ENCODE measurements at places on chromosomes 13 and 19. TPM values are rescaled to one million over a fixed set of nuclear protein-coding genes. Genes with fewer than 3 reads are reported as not detected.
A peak's percentile ranks its signal among the peaks of the same experiment; 100 is the strongest.

CBARP gene
- total RNA-seq = 10.4 TPM

CGB7 gene
- not detected for total RNA-seq

DNA sequence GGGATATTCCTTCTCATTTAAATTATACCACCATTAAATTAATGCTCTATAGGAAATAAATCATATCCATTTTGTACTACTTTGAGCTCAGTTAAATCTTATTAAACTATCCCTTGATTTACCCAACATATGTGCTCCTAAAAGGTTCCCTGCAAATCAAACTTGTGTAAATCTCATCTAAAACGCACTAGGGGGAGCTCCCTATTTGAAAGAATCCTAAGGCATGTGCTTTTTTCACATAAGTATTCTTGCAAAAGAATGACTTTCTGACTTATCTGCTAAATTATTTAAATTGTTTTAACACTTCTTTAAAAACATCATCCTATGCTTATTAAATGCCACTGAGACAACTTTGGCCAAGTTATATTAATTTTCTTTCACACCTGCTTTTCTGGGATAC, 7.9 kb downstream of the INTS6 start:
- no peak for DNase-seq

DNA sequence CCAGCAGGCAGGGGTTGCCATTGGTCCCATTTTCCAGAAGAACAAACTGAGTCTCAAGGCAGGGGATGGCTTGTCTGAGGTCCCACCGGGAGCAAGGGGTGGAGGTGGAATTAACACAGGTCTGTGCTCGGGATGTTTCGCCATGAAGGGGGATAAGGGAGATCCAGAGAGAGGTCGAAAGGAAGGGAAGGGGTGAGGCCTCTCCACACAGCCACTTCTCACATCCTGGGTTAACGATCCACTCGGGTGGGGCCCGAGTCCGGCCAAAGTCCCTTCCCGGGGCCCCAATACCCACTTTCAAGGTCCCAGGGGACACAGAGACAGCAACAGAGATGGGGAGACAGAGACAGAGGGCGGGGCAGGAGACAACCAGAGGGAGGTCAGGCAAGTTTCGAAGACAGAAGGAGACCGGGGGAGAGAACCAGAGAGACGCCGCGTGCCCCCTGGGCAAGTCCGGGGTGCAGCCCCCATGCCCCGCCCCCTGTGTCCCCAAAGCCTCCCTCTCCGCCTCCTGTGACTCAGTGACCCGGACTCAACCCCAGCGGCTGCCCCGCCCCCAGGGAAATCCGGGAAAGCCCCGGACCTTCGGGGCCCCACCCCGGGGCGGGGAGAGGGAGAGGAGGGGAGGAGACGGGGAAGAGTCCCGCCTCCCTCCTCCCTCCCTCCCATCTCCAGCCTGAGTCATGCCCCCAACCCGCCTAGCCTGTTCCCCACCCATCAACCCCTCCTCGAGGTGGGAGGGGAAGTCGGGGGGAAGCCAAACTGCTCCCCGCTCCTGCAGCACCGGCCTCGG, 1.4 kb upstream of the BCL3 start:
- peak; percentile 59 for DNase-seq

MCEMP1 gene
- total RNA-seq = not detected

DNA sequence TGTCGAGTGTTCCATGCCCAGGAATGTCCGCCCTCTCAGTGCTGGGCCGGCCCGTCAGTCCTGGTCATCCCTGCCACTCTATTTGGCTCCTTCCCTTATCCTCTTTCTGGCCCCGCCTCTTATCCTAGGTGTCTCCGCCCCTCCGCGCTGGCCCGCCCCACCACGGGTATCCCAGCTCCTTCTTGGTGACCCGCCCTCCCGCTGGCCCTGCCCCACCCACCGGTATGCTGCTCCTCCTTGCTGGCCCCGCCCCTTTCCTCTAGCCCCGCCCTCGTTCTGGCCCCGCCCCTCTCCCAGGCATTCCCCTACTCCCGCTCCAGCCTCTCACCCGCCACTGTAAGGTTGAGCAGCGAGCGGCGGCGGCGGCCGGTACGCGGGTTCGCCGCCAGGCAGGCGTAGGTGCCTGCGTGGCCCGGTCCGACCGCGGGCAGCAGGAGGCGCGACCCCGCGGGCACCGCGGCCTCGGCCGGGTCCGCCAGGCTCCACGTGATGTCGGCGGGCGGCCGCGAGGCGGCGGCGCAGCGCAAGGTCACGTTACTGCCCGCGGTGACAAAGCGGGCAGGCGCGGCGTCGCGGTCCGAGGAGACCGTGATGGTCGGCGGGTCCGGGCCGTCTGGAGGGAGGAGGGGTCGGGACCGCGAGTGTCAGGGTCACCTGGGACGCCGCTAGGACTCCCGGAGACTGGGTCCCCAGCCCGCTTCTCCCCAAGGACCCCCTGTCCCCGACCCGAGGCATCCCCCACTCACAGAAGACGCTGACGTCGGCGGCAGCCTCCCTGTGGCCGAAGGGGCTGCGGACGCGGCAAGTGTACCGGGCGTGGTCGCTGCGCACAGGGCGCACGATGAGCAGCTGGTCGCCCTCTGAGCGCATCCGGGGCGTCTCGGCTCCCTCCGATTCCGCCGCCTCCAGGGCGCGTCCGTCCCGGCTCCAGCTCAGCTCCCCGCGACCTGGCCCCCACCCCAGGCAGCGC, 2.0 kb downstream of the VSIG10L start:
- peak; percentile 99 for DNase-seq

DNA sequence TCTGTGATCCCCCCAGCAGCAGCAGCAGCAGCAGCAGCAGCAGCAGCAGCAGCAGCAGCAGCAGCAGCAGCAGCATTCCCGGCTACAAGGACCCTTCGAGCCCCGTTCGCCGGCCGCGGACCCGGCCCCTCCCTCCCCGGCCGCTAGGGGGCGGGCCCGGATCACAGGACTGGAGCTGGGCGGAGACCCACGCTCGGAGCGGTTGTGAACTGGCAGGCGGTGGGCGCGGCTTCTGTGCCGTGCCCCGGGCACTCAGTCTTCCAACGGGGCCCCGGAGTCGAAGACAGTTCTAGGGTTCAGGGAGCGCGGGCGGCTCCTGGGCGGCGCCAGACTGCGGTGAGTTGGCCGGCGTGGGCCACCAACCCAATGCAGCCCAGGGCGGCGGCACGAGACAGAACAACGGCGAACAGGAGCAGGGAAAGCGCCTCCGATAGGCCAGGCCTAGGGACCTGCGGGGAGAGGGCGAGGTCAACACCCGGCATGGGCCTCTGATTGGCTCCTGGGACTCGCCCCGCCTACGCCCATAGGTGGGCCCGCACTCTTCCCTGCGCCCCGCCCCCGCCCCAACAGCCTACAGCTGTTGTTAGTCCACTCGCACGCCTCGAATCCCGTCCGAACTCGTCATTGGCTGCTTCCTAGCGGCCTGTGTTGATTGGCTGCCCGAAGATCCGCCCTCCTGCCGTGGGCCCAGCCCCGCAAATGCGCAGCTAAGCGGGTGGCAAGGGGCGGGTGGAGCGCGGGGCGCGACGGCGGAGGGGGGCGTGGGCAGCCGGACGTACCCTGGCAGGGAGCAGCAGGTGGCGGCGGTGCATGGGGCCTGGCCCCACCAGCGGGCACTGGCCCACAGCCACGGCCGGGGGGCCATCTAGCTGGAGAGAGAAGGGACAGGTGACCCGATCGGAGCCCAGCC, 1.4 kb upstream of the SIX5 start:
- DNase-seq = peak; percentile 96

GRCh38 chr13:94494026-94494425, 14.5 kb upstream of the DCT start:
- no peak for DNase-seq

- no peak for DNase-seq
Observed at GRCh38 chr13:52929846-52930245, 81.4 kb upstream of the PCDH8 start.

DNA sequence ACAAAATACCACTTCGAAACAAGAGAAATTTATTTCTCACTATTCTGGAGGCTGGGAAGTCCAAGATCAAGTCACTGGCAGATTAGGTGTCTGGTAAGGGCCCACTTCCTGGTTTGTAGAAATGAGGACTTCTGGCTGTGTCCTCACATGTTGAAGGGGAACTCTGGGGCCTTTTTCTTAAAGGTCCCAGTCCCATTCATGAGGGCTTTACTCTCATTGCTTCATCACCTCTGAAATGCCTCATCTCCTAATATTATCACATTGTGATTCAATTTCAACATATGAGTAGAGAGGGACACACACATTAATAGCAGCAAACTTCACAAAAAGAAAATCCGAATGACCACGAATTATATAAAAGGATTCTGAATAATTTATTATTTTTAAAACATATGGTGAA, 21.6 kb upstream of the SIGLEC14 start:
- DNase-seq = no peak

- no peak for DNase-seq
Observed at GRCh38 chr13:114128348-114128623, 4.1 kb downstream of the RASA3 start.

GRCh38 chr19:49378512-49378911, 9.5 kb upstream of the KASH5 start:
- no peak for DNase-seq

C5AR1 gene
- total RNA-seq = 0.56 TPM

GRCh38 chr13:50677258-50677657, 166.2 kb downstream of the DLEU7 start:
- no peak for DNase-seq

TRAPPC2B gene
- 13.0 TPM for total RNA-seq

GRCh38 chr13:33178209-33178840, 107.2 kb downstream of the STARD13 start:
- DNase-seq = no peak

GRCh38 chr13:112161521-112162301, 94.8 kb downstream of the SOX1 start:
- peak; percentile 25 for DNase-seq

- peak; percentile 8 for DNase-seq
Observed at GRCh38 chr13:59261928-59262488, 901.7 kb downstream of the DIAPH3 start.

ZFP82 gene
- 11.5 TPM for total RNA-seq

GRCh38 chr19:37999309-38000213, 92.6 kb downstream of the SIPA1L3 start:
- DNase-seq = no peak

DNA sequence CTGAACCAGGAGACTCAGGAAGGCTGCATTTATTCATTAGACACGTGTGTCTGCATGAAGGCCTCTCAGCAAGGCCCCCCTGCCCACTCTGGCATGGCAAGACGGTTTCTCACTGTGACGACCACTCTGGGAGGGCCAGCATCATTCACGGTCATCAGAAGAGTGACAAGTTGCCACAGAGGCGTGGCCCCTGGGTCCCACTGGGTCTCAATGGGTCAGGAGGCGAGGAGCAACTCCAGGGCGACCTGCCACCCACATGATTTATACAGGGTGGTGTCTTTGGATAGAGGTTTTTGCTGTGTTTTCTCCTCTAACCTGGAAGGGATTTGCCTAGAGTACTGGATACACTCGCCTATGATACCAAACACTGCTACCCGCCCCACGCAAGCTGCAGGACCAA, 60.7 kb downstream of the KLF2 start:
- DNase-seq = no peak

GRCh38 chr19:43674596-43674995, 4.6 kb upstream of the PLAUR start:
- no peak for DNase-seq

DNA sequence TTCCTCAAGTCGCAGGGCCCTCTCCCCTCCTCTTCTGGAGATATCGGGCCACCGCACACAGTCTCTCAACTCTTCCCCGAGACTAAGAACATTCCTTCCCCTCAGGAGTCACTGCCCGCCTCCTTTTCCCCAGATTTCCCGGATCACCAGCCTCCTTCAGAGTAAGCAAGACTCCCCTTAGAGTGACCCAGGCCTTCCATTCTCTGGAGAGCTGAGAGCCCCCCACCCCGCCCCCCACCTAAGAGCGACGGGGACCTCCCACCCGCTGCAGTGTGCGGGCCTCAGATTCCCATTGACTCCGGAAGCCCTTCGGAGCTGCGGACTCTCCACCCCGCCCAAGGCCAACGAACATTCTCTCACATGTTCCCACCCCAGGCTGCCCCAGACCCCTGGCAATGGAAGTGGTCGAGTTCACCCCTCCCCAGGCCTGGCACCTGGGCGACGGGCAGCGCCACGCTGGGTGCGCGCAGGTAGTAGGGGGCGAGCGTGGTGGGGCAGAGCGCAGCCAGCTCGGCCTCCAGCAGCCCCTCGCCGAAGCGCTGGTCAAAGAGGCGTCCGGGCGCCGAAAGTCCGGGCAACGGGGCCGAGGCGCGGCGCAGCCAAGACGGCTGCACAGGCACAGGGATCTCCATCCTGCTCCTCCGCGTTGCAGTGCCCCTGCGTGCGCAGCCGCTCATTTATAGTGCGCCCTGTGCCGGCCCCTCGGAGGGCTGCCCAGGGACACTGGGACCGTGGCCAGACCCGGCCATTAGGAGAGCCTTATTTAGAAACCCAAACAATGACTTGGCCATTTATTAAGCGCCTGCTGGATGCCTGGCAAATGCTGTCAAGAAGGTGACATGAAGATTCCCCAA, at the start of gene HSPB6:
Gene HSPB6, minus strand, starts transcription at position 653 of the 854 bp plus-strand sequence. Its CDS starts 21 bp downstream, at position 632.
- DNase-seq = peak; percentile 37

DNA sequence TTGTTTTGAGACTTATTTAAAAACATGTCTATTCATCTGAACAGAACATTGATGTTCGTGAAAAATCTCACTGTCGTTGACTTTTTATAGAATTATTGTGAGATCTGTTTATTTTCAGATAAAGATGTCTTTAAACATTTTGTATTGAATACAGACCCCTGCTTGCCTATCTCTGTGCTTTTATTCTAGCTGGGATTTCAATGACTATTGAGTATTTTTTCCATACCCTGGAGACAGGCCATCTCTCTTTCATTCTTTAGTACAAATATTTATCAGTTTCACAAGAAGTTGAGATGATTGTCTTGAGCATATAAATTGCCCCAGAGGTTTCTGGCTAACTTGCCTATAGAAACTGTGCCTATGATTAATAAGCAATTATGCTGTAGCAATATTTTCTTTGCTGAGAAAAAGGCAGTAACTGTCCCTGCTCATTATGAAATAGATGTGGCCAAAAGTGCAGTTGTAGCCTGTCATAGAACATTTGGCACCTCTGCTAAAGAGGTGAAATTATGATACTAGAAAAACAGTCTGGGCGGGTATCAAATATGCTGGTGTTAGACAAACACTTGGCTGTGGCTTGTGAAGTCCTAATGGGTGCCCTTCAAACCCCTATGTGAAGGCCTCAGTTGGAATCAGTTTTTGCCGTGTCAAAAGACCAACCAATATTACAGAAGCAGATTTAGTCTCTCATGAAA, 360.6 kb downstream of the HS6ST3 start:
- no peak for DNase-seq

DNA sequence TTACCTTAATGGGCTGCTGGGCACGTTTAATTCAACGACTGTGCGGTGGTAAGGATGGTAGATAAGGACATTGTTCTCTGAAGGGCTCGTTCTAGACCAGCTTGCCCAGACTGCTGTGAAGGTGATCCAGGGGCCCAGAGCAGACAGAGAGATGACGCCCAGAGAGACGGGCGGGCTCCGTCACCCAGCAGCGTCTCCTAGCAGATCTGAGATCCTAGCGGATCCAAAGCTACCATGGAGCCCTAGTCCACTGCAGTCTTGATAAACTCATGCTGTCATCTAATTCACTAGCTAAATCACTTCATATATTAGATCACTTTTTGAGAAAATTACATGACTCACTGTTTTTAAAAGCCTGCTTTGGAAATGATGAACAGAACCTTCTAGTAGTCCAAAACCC, 21.5 kb downstream of the COL4A2 start:
- no peak for DNase-seq
